ENCODE measurements at places on chromosomes 6 and 20.
A peak's percentile ranks its signal among the peaks of the same experiment; 100 is the strongest.

DNA sequence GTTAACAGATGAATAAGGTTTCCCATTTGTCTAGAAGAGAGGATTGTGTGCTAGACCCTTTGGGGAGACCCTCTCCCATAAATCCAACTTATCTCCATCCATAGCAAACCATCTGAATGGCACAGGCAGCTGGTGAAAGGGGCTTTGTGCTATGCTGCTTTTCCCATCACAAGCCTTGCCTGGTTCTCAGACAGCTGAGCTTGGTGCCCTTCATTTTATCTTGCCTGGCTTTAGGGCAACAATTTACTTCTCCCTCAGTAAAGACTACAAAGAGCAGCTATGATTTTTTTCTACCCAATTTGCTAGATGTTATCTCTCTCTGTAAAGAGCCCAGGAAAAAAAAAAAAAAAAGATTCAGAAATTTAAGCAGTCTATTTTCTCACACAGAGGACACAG lies 117.0 kb upstream of the COL21A1 start:
- no peak for DNase-seq

GRCh38 chr6:85576476-85576875 lies 17.2 kb downstream of the SNX14 start:
- no peak for DNase-seq

GRCh38 chr6:142966294-142966693 lies 21.3 kb upstream of the HIVEP2 start:
- no peak for DNase-seq

DNA sequence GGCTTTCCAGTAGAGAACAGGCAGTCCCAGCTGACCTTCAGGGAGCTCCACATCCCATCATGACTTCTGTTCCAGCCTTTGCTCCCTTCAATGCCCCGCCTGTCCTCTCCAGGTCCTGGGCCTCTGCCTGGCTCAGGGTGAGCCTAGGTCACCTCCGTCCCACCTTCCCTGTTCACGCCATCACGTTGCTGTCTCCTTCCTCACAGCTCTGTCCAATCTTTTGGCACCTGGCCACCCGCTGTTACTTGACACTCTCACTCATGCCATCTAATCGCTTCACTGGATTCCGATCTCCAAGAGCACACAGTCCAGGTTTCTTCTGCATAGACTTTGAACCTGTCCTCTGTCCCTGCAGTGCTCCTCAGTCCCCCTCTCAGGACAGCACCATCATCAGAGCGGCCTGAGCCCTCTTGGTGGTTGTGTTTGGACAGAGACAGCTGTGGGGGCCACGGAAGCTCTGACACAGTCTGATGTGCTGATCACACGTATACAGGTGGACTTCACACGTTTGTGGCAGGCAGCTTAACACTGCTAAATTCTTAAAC lies 34.7 kb upstream of the TIAM2 start:
- DNase-seq, result no peak

- no peak for DNase-seq
Observed at GRCh38 chr20:63856098-63856511, 5.2 kb upstream of the ABHD16B start.

DNA sequence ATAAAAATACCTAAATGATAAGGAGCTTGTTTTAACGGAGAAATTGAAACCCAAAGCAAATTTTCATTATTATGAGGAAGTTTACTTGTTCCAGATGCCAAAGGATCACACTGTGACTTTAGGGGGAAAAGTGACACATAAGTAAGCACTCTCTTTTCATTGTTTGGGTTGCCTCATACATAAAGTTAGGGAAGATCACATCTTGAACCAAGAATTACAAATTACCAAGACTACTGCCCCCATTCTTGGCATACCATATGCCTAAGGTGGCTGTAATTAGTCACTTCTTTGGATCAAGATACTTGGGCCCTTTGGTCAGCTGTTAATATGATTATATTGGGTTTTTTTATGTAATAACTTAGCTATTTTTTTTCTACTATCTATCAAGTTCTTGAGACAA lies 269.0 kb downstream of the COL12A1 start:
- no peak for DNase-seq

DNA sequence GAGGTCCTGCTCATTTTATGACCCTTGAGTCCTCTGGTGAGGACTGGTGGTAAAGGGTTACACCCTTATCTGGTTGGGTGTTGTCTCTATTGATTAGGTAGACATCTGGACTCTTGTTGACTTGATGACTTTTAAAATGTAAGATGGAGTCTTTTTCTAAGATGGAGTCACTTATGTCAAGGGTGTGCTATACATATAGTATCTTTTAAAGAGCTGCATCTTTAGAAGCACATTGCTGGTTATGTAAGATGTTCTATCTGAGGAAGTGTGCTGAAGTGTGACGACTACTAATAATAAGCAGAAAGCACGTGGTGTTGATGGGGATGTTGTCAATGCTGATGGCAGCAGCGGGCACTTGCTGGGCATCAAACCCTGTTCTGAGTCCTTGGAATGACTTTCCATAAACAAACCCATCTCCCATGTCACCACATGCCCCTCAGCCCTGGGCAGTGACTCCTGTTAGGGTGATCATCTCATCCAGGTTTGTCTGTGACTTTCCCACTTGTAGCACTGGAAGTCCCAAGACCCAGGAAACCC lies 229.6 kb downstream of the EYA2 start:
- peak; percentile 7 for DNase-seq

- DNase-seq, result no peak
Observed at GRCh38 chr20:3927486-3928291, 38.5 kb downstream of the PANK2 start.

DNA sequence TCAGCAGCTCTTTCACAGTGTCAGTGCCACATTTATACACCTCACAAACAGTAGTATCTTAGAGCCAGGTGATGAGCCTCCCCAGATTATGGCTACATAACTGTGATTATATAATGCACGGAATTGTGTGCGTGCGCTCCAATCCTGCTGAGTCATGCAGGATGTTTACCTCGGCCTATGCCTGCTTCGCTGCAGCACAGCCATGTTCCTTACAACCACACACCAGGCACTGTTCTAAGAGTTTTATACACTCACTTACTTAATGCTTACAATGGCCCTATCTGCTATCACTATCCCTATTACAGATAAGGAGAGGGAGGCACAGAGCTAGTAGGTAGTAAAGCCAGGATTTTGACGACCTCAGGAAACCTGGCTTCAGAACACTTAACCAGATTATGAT lies 7.3 kb downstream of the ZKSCAN3 start:
- DNase-seq, result peak; percentile 65

DNA sequence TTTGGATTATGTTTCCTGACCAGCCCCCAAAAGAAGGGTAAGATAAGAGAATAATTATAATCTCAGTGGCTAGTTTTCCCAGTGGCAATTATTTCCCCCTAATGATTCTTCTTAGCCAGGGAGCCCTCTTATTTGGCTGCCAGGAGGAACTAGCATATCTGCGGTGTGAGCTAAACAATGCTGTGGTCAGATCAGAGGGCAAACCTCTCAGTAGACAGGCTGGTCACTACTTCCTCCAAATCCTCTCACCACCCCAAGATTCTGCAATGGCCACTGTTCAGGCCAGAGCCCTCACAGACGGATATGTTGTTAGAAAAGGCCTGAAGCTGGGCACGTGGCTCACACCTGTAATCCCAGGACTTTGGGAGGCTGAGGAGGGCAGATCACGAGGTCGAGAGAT lies 273.4 kb upstream of the SASH1 start:
- DNase-seq, result no peak

DNA sequence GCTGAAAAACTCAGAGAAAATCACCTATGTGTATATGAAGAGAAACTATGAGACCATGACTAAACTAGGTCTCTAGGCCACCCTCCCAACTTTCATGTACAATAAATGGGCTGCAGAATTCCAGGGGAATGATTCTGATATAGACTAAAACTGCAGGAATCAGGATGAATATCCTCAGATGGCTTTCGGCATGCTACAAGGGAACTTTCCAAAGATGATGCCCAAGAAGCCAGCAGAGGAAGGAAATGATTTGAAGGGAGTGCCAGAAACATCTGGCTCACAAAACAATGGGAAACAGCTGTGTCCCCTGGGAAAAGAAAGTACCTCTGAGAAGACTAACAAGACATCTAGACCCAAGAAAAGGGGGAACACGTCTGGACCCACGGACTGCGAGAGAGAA lies 41.1 kb downstream of the PLN start:
- DNase-seq, result no peak

- DNase-seq, result no peak
Observed at GRCh38 chr20:47956268-47956995, 171.2 kb upstream of the SULF2 start.

- no peak for DNase-seq
Observed at GRCh38 chr6:68343901-68344300, 291.2 kb upstream of the ADGRB3 start.

DNA sequence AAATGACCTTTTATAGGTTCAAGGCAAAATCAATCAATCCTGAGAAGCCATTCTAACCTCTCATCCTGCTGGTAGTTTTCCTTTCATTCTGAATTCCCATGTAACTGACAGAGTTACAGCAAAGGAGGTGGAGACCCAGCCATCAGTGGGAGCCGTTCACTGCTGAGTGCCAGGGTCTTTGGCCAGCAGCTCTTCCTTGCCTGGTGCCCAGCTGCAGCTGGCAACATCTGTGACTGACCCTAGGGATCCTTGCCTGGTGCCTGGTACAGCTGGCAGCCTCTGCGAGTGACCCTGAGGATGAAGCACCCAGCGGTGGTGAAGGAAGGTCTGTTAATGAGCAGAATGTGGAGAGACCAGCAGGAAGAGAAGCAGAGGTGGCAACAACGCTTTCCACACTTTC lies 314.6 kb downstream of the THBS2 start:
- no peak for DNase-seq

- DNase-seq, result no peak
Observed at GRCh38 chr6:150143516-150144293, 861 bp downstream of the PPP1R14C start.

DNA sequence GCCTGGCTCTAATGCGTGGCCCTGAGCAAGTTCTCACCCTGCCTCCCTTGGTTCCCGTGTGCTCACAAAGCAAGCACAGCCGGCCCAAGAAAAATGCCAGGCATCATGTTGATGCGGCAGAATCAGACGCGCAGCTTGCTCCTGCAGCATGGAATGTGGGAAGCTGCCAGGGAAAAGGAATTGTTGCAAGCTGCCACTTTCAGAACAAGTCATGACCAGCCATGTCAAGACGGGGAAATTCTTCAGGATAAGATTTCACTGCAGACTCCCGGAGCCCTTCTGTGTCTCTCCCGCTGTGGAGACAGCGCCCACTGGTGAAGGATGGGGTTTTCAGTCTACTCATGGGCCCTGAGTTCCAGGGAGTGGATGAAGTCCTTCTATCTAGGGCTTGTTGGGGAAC lies 4.6 kb downstream of the DACT2 start:
- peak; percentile 29 for DNase-seq

GRCh38 chr6:135148889-135149288 lies 32.2 kb upstream of the MYB start:
- no peak for DNase-seq

DNA sequence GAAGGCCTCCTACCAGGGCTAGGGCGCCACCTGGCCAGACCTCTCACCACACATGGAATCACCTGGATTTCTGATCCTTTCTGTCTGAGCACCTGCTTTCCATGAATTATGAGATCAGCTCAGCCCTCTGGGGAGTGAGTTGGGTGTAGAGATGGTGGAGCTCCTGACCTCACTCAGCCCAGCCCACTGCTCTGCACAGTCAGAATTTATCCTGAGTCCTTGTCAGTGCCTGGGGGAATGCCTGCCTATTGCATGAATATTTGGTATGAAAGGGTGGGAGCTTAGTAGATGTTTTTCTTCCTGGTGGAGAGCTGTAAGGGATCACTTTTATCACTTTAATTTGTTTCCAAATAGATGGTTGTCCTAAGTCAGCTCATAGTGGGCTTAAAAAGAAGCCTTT lies 47.5 kb downstream of the DTD1 start:
- no peak for DNase-seq

- no peak for DNase-seq
Observed at GRCh38 chr6:4346659-4347333, 211.4 kb upstream of the ECI2 start.

DNA sequence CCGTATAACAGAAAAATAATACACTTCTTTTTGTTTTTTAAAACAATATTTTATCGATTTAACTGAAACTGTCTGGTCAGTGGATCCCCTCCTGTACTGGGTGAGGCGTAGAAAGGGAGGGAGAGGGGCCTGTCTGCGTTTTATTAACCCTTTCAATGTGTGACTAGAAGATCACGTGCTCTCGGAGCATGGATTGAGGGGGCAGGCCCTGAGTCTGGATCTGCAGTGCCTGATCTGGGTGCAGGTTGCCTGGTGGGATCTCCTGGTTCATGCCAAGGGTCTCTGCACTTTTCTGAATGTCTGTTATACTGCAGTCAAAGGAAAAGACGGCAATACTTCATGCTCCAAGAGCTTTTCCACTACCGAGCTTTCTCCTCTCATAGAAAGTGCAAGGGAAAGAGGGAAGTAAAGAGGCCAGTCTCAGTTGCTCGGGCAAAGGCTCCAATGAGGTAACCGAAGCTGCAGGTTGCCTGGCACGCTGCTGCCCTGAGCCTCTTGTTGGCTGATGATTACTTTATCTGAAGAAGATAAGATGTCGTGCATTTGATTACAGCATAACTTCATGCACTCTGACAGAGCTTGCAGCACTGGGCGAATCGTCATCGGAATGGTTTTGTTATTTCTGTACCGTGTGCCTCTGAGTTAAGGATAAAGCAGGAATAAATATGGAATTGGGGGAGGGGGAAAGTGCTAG lies 167.5 kb upstream of the PMEPA1 start:
- DNase-seq, result no peak

DNA sequence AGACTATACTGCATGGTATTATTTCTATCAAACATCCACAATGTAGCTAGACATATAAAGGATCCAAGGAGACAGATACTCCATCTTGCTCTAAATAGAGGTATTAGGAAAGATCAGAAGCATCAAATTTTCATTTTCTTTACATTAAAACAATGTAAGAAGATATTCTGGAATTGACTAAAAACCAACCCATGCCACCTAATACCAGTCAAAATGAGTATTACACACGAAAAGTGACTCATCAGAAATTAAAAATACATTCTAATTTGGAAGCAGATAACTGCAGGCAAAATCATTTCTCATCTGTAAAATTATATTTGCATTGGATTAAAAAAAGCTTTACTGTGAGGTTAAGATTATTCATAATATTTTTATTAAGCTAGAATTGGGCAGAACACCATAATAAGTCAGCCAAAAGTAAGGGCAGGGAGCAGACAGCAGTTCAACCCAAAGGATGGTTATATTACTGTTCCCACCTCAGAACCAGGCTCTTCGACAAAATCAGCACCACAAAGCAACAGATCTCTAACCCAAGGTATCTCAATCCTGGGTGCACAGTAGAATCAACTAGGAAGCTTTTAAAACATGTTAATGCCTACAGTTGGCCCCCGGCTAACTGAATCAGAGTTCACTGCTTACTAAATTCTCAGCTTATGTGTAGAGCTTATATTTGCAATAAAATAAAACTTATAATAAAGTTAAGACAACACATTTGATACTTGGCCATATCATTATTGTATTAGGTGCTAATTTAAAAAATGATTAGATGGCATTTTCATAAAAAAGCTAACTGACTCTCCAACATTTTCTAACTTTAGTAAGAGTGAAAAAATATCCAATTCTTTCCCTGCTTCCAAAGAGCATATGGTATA lies 35.2 kb downstream of the SAMD3 start:
- no peak for DNase-seq

- no peak for DNase-seq
Observed at GRCh38 chr20:23387118-23387443, 25.1 kb downstream of the GZF1 start.

GRCh38 chr20:9179193-9179802 lies 110.4 kb downstream of the PLCB4 start:
- no peak for DNase-seq
